ENCODE measurements at places on chromosomes 1 and 21.

DNA sequence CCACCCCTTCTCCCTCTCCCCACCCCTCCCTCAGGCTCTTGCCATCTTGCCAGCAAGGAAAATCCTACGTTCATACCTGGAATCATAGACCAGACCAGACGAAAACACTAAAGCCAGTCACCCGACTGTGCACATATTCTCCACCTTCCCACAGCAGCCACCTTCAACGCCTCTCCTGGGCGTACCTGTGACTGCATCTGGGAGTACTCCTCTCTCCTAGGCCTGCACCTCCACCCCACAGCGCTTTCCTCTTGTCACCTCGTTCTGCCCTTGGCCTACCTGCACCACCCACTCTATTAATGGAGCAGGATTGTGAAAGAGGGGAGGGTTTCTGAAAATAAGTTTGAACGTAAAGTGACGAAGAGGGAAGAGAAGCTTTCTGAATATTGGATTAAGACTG lies 17.8 kb downstream of the PAPPA2 start:
- DNase-seq: no peak

DNA sequence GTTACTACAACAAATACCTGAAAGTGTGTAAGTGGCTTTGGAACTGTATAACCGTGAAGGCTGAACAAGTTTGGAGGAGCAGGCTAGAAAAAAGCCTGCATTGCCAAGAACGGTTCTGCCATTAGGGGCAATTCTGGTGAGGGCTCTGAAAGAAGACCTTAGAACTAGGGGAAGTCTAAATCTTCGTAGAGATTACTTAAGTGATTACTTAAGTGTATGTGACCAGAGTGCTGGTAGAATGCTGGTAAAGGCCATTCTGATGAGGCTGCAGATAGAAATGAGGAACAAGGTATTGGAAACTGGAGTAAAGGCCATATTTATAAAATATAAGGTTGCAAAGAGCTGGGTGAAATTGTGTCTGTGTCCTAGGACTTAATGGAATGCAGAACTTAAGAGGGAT lies 158.0 kb downstream of the CLIC6 start:
- no peak for DNase-seq

GRCh38 chr1:29482991-29483390 lies 246.7 kb downstream of the PTPRU start:
- DNase-seq: no peak

DNA sequence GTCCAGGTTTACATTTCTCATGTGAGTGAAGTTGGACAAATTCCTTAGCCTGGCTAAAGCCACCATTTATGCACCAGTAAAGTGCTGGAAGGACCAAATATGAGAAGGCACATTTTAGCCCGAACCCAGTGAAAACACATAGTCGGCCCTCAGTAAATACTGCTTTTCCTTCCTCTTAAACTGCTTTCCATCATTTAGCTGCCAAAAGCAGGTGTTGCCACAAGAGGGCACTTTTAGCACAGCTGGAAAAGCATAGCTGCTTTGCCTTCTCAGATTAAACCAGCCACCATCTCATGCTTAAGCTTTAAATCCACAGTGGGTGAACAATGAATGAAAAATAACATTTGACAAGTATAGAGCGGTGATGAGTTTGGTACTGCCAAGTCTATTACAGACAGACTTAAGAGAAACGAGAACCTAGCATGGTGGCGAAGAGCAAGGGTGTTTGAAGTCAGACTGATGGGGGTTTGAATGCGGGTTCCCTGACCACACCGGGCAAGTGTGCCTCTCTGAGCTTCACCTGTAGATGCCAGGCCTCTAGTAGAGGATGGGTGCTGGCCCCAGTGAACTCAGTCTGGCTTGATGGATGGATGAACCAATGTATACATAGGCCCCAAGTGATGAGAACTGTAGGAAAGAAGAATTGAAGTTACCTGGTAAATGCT lies 57.8 kb downstream of the SLC35D1 start:
- no peak for DNase-seq

DNA sequence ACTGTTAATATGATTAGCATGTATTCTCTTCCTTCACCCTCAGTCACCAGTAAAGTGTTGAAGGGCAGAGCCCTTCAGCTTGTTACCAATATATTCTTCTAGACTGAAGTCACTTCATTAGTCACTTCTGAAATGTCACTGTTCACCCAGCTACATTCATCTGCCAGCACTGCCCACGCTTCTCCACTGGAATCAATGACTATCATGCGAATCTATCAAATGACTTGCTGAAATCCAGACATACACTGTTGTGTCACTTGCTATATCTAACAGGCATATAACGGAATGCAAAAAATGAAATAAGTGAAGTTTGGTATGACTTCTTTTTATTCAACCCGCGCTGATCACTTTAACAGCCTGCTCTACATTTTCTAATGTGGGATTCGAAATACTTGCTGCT lies 16.1 kb downstream of the FH start:
- DNase-seq: no peak

GRCh38 chr1:231691618-231692259 lies 65.1 kb downstream of the DISC1 start:
- no peak for DNase-seq

DNA sequence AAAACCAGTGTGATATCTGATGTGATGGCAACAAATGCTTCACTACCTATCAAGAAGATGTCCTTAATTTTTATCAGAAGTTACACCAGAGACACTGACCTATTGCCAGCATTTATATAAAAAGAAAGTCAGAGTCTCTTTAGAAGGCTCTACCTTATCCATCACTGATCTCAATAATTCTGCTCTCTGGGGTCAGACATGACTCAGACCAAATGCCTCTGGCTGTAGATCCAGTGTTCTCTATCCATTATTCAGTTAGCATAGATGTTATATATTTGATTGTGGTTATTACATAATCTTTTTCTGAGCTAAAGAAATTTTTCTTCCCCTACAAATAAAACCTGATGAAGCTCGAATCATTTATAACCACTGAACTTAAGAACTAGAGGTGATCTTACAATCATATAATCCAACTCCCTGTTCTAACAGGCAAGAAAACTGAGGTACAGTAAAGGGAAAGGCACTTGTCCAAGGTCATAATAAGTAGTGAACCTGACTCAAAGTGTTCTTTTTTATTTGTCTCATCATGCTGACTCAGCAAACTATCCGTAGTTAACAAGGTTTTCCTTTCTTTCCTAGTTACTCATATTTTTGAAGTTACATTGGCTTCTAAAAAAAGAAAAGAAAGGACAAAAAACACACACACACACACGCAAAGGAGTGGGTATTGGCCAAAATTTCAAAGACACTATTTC lies 43.6 kb upstream of the ESRRG start:
- DNase-seq: no peak

DNA sequence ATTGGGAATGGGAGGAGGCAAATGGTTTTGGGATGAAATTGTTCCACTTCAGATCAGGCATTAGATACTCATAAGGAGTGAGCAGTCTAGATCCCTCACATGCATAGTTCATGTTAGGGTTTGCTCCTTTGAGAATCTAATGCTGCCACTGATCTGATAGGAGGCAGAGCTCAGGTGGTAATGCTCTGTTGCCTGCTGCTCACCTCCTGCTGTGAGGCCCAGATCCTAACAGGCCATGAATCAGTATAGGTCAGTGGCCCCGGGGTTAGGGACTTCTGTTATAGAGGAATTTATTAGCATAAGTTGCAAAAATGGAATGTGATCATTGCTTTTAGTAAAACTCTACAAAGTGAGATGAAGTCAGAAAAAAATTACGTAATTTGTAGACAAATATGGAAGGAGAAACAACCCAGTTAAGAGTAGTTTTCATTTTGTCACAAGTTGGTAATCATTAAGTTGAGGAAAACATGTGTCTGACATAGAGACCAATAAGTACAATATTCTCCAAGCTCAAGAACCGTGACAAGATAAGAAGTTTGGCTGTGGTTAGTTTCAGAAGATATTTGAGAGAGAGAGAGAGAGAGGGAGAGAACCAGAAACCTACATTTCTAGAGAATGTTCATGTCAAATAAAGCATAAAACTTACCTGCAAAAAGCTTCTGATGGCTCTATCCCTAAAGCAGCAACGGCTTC lies 689.7 kb upstream of the PRMT6 start:
- no peak for DNase-seq

DNA sequence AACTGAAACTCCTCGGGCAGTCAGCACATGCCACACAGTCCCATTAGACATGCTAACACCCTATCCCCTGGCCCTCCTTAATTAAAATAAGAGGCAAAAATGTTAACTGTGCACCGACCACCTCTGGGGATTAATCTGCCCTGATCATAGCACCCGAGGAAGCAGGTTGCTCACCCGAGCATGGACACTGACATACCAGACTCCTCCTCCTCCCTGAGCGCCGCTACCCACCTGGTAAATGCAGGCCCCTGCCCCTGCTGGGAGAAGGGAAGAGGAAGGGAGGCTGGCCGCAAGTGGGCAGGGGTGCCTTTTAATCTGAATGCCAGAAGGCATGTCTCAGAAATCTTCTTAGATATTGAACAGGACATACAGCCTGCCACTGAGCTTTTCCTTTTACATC lies 360.9 kb downstream of the RRAGC start:
- no peak for DNase-seq

DNA sequence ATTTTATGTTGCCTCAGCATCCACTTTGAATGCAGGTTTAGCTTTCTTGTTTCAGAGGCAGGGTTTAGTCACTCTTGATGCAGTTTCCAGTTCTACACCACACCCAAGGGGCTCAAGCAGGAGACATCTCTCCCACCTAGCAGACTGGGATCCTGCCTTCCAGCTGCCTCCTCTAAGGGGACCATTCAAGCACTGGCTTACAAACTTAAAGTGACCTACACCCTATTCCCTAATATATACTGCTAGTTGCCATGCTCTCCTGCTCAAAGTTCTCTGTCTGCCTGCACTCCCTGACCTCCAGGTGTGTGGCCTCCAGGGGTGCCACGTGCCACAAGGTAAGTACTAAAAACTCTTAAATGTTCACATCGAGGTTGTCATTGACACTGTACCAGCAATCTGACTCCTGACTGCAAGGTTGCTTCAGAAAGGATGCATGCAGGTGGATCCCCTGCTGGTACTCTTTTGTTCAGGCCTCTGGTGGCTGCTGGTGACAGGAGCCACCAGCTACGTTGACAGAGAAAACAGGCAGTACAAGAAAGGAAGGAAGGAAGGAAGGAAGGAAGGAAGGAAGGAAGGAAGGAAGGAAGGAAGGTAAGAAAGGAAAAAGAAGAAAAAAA lies 185.9 kb downstream of the COQ8A start:
- no peak for DNase-seq

DNA sequence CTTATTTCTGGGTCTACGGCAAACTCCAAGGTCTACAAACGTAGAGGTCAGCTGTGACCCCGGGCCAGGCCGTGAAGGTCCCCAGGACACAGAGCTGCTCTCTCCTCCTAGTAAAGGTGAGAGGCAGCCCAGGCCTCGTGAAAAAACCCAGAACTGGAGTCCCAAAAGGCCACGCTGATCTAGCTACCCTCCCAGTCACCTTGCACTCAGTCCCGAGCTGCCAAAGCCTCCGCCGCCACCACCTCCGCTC lies 125 bp downstream of the ATP5PF start:
- no peak for DNase-seq

DNA sequence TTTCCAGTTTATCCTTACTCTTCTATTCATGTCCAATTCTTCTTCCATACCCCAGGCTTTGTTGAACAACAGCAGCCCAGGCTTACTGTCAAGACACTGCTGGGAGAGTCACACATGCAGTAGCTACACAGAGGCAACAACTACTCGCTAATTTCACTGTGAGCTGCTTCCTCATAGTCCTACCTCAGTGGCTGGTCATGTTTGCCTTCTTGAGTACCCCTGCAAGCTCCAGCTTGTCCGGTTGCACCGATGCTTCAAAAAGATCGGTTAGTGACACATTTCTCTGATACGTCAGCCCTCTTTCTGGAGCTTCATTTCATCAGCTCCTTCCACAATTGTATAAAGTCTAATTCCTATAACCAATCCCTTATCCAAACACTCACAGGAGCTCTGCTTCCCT lies 246.7 kb upstream of the NFIA start:
- DNase-seq: no peak

DNA sequence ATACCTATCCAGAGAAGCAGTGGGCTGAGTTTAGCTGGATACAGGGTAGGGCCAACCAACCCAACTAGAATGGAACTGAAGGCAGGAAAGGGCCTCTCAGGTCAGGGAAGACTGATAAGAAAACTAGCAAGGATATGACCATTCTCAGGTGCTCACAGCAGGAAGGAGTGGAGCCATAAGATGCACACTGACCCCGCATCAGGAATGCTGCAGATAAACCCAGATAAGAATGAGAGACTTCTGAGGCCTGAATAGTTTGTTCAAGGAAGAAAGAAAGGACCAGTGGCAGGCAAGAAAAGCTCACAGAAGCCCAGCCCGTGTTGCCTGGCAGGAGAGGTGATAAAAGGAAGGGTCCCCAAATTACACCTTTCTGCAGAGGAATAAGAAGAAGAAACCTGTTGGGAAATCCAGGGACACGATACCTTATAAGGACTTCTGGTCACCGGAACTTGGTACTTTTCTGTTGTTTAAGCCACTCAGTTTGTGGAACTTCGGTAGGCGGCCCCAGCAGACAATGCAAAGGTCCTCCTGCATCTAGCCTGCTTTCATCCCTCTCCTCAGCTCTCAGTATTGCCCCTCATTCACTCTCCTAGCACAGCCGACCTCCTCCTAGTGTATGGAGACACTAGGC lies 58.9 kb downstream of the ATP1A1 start:
- no peak for DNase-seq

- no peak for DNase-seq
These were observed 20.2 kb upstream of the FAM131C start for GRCh38 chr1:16093611-16094010.

GRCh38 chr1:77605246-77606026 lies 77.0 kb downstream of the ZZZ3 start:
- DNase-seq: no peak

- DNase-seq: no peak
These were observed 362.8 kb downstream of the GPATCH2 start for GRCh38 chr1:217268058-217268457.

GRCh38 chr1:162398999-162399580 lies 12.8 kb downstream of the SH2D1B start:
- DNase-seq: no peak
